ENCODE measurements at places on chromosomes 7 and 10.

DNA sequence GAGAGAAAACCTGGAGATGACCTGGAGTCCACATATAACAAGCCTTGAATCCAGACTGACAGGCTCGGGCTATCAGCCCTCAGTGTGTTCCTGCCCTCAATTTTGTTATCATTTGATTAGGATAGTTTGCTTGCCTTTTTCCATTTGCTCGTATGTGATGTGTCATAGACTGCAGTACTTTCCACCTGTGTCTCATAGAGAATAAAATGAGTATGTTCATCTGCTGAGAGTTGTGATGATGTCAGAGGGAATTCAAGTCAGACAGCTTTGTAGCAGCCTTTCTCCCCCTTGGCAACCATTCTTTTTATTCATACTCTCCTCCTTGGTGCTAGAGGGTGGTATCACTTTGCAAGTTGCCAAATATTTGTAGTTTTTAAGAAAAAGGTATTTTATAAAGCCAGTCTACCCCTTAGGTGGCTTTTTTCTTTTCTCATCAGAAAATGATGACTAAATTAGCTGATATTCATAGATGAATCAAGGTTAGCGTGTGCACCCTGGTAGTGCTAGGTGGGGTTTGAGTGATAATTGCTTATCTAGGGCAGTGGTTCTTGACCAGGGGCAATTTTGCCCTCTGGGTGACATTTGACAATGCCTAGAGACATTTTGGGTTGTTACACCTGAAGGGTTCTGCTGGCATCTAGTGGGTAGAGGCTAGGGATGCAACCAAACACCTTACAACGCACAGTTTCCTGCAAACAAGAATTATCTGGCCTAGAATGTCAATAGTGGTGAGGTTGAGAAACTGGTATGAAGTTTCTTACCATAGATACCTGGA lies 5.4 kb downstream of the SGPL1 start:
- no peak for DNase-seq

- DNase-seq, result peak; percentile 97
Measured at GRCh38 chr10:43420369-43421200, 11.6 kb upstream of the HNRNPF start.

- no peak for DNase-seq
Measured at GRCh38 chr10:6600224-6600987, 20.3 kb upstream of the PRKCQ start.

DNA sequence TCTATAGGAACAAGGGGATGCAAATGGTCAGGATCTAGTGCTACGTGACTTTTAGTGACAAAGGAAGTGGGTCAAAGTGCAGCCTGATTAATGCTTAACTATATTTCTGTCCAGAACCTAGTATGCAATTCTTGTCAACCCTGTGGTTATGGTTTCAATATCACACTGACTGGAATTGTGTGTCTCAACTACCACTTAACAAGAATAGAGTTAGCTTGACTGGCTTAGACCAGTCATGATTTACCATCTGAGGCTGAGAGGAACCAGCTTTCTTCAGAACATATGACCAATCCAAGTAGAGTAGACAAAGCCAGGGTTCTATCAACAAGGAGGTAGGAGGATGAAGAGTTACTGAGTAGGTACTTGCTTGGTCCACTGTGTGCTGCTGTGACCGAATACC lies 54.4 kb downstream of the MYPN start:
- DNase-seq, result peak; percentile 29

DNA sequence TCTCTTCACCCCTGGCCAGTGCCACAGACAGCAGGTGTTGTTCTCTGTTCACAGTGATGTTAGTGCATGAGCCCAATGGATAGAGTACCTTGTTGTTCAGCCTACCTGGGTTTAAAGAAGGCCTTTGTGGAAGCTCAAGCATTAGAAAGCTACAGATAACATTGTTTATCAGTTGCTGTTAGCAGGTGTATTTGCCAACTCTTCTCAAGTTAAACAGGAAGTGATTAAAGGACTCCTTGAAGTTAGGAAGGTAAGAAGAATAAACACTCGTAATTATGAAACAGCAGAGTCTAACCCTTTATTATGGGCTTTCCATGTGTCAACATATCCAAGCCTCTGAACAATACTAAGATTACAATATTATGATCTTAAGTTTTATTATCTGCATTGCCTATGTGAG lies 25.9 kb downstream of the RGR start:
- DNase-seq, result no peak

DNA sequence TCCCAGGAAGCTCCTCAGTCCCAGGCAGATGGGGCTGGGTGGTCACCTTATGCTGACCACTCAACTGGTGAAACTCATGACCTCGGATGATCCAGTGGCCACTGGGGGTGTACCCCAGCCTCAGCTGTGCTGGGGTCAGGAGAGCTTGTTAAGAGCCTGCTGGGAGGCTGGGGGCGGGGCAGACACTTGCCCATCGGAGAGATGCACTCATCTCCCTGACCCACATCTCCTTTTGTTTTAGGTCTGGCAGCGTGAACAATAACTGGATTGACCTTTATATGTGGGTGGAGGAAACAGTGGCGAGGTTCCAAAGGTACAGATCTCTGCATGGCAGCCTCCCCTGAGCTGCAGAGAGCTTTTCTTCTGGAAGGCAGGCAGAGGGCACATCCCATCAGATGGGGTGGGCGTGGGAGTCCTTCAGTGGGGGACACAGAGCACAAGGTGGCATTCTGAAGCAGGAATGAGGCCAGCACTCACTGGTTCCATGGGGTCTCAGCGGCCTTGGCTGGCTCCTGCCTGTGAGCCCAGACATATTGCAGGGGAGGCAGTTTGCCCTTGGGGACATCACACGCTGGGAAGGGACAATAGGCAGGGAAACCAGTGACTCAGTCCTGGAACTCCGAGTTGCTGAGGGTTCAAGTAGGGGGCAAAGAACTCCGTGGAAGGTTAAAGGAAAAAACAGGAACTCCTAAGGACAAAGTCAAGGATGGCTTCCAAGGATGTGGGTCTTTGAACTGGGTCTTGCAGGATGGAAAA lies 5.2 kb downstream of the ANTXRL start:
- DNase-seq, result no peak

DNA sequence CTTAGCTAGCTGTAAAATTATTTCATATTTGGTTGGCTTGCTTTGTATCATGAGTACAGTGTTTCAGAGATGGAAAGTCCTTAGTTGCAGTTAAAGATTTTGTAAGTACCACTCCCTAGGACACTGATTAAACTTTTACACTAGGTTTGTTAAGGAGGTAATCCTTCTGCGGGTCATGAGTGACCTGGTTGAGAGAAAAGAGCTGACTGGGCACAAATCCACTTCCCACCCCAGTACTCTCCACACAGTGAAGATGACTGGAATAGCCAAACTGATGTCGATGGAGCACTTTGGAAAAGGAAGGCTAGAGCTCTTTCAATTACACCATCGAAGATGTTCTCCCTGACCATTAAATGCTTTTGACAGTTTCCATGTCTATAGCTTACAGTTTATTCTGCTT lies 191.9 kb downstream of the CSTF2T start:
- DNase-seq, result no peak

DNA sequence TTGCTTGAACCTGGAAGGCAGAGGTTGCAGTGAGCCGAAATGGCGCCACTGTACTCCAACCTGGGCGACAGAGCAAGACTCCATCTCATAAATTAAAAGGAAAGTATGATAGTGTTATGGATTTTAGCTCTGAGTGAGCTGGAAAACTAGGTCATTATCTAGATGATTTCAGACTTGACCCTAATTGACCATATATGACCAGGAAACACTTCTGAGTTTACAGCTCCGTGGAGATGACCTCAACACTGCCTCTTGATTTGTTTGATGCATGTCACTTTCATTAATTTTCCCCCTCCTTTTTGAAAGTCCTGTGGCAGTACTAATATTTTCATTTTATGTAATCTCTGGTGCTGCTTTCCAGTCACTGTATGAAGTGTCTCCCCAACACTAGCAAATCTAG lies 7.8 kb upstream of the SEC61A2 start:
- DNase-seq, result no peak

- no peak for DNase-seq
Measured at GRCh38 chr10:86194684-86195083, 171.9 kb downstream of the GRID1 start.

DNA sequence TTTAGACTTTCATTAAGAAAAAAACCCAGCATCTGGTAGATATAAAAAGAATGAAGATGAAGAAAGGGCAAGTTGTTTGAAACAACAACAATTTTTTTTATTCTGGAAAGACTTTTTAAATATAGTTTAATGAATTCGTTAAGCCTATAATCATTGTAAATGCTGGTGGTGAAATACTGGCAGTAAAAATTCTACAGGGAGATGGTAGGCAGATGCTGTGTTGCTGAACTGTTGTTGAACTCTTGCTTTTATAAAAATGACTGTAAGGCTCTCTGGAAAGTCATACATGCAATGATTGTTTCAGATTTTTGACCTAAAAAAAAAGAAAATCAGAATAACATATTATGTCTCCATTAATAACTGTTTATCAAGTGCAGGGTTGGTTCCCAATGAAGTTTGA lies 39.0 kb downstream of the SCIN start:
- no peak for DNase-seq

GRCh38 chr10:10745291-10745690 lies 272.4 kb upstream of the CELF2 start:
- no peak for DNase-seq

DNA sequence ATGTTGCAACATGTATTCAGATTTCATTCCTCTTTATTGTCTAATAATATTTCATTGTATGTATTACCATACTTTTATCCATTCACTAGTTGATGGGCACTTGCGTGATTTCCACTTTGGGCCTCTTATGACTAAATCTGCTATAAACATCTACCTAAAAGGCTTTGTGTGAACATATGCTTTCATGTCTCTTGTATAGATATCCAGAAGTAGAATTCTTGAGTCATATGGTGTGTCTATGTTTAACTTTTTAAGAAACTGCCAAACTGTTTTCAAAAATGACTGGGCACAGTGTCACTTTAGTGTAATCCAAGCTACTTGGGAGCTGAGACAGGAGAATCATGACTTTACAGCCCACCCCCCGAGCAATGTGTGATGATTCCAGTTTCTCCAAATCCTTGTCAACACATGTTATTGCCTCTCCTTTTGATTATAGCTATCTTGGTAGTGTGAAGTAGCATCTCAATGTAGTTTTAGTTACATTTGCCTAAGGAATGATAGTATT lies 618.9 kb upstream of the C7orf33 start:
- DNase-seq, result no peak

GRCh38 chr7:99992330-99993038 lies 16.7 kb upstream of the AZGP1 start:
- DNase-seq, result no peak

GRCh38 chr10:15843695-15844094 lies 16.6 kb downstream of the MINDY3 start:
- DNase-seq, result no peak
